Activated CD4-positive, alpha-beta T cell treated with anti-CD3 and anti-CD28 coated beads for 36 hours (primary cell): ENCODE measurements at places on chromosomes 1 and 21. TPM values are rescaled to one million over a fixed set of nuclear protein-coding genes. Genes with fewer than 3 reads are reported as not detected.
A peak's percentile ranks its signal among the peaks of the same experiment; 100 is the strongest.

GRCh38 chr1:107926436-107927080 is 38.4 kb downstream of the VAV3 start:
- peak; percentile 27 for DNase-seq

DNA sequence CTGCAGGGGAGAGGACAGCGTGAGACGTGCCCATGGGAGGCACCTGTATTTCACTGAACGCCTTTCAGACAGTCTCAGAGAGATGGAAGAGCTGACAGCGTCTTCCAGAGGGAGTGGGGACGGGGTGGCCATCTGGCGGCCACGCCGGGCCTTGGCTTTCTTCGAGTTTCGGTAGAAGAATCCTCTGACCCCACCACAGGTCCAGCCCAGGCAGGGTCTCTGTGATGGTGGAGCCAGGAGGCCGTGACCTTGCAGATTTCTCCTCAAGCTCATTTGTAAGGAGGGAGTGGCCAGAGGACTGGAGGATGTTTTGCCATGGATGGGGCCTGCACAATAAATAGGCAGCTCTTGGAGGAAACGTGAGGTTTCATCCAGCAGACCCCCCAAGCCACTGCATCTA is 47.6 kb upstream of the ADARB1 start:
- DNase-seq, result no peak

DNA sequence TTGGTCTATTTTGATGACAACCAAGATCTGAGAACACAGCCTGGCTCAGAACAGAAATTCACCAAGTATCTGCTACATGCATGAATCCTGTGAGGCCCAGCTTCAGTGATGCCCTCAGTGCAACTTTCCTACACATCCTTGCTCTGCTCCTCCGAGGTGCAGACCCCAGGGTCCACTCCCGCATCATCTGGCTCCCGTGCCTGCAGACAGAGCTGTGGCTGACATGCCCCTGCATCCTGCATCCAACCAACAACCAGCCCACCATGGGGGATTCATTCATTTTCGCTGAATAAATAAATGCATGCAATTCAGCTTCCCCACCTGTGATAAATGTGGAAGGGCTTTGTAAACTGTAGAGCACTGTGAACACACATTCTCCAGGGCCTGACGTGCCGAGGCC is 112.3 kb downstream of the GLIS1 start:
- no peak for DNase-seq

- DNase-seq, result no peak
These were observed 34.7 kb downstream of the B3GALT5 start for GRCh38 chr21:39647476-39647875.

DNA sequence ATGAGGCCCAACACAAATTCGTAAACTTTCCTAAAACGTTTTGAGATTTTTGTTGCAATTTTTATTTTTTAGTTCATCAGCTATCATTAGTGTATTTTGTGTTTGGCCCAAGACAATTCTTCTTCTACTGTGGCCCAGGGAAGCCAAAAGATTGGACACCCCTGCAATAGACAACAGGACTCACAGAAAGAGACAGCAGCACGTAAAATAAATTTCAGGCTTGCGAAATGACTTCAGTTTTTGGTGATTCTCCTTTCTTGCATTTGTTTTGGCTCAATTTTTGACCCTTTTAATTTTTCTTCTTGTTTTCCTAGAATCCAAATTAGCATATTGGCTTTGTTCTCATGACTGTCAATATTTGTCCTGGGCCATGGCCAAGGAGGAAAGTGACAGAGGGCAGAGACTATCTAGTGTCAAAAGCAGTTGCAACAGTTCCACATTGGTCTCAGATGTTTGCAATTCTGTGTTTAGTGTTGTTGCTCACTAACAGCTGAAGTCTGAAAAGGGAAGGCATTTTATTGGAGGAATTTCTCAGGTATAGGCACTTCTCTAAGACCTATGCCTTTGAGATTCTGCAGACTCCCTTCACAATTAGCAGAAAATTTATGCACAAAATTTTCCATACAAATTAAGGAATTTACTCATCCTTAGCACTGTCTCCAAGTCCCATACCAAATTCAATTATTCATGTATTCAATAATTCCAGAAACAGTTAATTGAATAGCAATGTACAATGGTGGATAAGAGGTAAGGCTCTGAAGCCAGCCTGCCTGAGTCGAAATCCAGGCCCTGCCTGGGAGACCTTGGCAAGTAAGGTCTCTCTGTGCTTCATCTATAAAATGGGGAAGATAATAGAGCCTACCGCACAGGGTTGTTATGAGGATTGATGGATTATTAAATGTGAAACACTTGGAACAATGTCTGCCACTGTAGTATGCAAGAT is 160.9 kb upstream of the IVNS1ABP start:
- no peak for DNase-seq

DNA sequence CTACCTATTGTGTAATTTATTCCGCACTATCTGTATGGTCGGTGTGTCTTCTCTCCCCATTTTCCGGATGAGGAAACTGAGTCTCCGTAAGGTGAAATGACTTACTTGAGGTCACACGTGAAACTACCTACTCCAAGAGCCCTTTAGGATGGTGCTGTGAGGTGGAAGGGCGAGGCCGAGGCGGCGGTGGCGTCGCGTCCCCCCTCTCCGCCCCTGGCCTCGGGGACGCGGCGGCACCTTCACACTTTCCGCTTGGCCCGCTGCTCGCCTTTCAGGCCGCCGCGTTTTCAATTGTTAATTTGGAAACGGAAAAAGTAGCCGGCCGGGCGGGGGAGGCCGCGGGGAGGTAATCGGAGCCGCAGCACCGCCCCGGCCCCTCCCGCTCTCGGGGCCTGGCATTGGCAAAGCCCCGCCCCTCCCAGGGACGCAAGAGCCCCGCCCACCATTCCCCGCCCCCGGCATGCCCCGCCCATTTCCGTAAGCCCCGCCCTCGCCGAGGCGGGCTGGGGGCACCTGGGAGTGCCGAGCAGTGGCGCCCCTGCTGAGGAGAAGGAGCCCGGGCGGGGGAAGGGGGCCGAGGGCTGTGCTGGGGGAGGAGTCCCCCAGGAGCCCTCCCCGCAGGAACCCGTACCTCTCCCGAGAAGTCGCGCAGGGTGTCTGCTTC is 18.6 kb downstream of the KCNQ4 start:
- DNase-seq, result peak; percentile 93

GRCh38 chr1:210233495-210234328 is 1.1 kb downstream of the SERTAD4 start:
- peak; percentile 69 for DNase-seq

DNA sequence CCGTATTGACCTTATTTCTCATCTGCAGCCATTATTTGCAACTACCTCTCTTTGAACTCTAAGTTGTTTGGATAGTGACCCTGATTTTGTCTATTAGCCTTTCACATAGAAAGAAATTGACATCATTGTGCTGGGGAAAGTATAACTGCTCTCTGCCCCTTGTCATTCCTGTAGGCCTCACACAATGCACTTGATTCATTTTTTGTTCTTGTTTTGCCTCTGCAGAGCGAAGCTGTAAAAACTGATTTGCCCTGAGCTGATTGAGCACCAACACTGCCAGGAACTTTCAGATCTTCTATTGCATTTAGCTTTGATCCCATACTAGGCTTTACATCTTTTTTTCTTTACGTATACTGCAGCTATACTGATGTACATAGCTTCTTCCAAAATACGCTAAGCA is 167.2 kb upstream of the PTBP2 start:
- DNase-seq, result no peak

DNA sequence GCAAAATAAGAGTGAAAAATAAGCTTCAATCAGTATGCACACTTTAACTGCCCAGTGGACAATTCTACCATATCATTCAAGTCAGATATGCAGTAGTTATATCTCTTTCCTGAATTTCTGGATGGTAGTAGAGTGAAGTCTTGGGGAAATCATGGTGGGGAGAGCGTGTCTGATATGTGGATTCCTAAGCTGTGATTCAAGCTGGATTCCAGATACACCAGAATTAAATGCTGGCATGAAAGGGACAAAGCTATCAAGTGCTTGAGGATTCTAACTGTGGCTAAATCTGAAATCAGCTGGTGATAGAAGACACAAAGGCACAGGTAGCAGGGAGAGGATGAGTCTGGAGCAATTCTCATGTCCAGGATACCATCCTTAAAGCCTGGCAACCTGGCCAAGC is 323.5 kb downstream of the DUSP10 start:
- no peak for DNase-seq

DNA sequence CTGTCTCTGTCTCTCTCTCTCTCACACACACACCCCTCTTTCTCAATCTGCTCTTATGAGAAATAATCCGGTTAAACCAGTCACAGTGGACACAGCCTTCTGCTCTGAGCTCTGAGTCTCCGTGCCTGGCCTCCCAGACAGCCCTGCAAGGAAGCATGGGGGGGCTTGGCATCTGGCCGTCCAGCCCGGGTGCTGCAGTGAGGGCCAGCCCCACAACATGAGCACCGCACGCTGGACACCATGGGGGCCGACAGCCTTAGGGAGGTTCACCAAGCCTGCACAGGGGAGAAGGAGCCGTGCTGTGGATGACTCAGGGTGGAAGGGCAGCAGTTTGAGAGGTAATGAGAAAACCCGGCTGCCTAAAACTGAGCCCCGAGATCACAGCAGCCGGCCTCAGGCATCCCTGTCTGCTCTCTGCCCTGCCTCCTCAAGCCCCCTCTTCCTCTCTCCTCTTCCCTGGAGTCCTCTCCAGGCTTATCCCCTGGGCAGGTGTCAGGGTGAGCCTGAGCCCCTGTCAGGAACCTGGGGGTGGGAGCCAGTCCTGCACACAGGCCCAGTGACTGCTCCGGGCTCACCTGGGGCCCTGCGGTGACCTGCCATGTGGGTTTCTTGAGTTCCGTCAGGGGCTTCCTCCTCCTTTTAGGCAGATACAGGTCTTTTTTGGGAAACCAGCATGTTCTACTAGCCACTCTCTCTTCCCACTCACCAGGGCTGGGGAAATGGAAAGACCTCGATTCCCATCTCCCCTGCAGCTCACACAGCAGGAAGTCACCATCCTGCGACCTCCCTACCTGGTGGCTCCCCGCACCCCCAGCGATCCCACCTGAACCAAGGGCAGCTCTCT is 92.8 kb downstream of the ITPKB start:
- no peak for DNase-seq

- peak; percentile 9 for DNase-seq
These were observed 49.9 kb upstream of the HAO2 start for GRCh38 chr1:119318466-119319309.

- no peak for DNase-seq
These were observed 29.3 kb downstream of the SOD1 start for GRCh38 chr21:31688603-31689368.

DNA sequence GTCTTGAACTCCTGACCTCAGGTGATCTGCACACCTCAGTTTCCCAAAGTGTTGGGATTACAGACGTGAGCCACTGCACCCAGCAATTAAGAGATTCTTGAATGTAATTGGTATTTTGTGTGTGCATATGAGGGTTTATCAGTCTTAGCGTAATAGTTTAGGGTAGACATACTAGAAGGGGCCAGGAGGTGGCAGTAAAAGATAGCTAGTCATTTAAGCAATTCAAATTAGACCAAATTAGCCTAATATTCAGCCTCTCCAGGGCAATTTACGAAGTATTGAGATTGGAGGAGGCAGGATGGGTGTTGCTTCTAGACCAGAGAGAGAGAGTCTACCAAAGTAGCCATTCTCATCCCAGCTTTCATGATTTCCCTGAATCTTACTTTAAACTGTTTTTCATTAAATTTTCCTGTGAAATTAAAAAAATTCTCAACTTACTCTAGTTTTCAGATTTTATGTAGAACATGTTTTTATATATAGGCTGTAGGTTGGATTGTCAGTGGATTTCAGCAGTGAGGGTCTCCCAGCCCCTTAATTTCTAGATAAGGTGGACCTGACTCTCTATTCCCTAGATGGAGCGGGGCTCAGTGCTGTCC is 119.7 kb downstream of the HHAT start:
- peak; percentile 49 for DNase-seq

- no peak for DNase-seq
These were observed 7.6 kb upstream of the BEND5 start for GRCh38 chr1:48784301-48784700.

GRCh38 chr1:58529284-58529683 is 17.2 kb downstream of the OMA1 start:
- no peak for DNase-seq

GRCh38 chr1:57474137-57474750 is 50.4 kb upstream of the DAB1 start:
- DNase-seq, result no peak

DNA sequence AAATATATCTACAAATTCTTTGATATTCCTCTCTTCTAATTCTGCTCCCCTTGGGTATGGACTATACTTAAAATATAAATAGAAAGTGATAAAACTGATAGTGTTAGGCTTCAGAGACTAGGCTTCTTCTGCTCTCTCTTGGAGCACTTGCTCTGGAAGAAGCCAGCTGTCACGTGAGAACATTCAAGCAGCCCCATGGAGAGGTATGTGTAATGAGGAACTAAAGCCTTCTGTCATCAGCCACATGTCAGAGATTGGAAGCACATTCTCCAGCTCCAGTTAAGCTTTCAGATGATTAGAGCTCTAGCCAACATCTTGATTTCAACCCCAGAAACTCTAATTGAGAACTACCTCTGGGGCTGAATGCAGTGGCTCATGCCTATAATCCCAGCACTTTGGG is 34.3 kb downstream of the XKR8 start:
- no peak for DNase-seq

GRCh38 chr1:245999697-246000637 is 507.1 kb downstream of the SMYD3 start:
- no peak for DNase-seq

GRCh38 chr1:212774584-212774983 is 17.0 kb downstream of the NSL1 start:
- DNase-seq, result no peak

DNA sequence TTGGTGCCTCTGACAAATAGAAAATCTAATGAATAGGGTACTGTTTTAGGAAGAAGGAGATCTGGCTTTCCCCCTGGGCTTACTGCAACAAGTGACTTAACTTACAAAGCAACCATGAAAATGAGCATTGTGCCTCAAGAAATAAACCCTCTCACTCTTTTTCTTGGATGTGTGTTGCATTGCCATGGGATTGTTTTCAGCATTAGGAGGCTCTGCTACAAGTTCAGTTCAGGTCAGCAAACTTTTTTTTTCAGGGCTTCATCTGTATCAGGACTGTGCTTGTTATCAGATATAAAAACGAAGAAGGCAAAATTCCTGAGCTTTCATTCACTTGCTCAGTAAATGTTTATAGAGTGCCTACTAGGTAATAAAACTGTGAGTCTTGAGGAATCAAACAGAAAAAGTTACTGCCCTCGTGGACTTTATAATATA is 37.8 kb upstream of the DOCK7 start:
- DNase-seq, result no peak

DNA sequence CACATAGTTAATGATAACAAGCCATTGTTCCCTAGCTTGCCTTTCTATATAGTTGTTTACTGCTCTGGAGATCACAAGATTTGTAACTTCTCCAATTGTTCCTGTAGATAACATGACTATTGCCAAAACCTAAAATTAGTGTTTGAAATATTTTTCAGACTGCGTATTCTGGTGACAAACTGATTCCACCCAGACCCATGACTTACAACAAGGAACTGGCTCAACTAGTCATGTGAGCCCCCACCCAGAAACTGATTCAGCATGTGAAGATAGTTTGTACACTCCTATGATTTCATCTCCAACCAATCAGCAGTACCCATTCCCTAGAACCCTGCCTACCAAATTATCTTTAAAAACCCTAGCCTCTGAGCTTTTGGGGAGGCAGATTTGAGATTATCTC is 131.4 kb upstream of the BCL9 start:
- no peak for DNase-seq

Gene ACTL8
- not detected for total RNA-seq

Gene CTSK
- total RNA-seq, result 2.1 TPM

Gene KRTAP19-3
- not detected for total RNA-seq

Gene MRPL37
- 177 TPM for total RNA-seq

Gene DCDC2B
- not detected for total RNA-seq

Gene ADAMTS1
- total RNA-seq, result not detected

Gene FCER1A
- total RNA-seq, result not detected

Gene ADAM30
- not detected for total RNA-seq

Gene DNAJC8
- total RNA-seq, result 107 TPM
